ENCODE measurements at places on chromosomes 2 and 18.
A peak's percentile ranks its signal among the peaks of the same experiment; 100 is the strongest.

- DNase-seq, result no peak
These were observed 937 bp upstream of the LANCL1 start for GRCh38 chr2:210477496-210477895.

DNA sequence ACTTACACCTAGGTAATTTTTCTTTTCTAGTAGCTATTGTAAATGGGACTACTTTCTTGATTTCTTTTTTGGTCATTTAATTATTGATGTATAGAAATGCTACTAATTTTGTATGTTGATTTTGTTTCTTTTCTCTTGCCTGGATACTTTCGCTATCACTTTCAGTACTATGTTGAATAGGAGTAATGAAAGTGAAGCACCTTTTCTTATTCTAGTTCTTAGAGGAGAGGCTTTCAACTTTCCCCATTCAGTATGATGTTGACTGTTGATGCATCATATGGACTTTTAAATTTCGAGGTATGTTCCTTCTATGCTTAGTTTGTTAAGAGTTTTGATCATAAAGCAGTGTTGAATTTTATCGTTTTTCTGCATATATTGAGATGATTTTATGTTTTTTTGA lies 142.5 kb downstream of the CDH19 start:
- no peak for DNase-seq

GRCh38 chr2:41999128-41999480 lies 48.7 kb upstream of the PKDCC start:
- DNase-seq, result no peak

DNA sequence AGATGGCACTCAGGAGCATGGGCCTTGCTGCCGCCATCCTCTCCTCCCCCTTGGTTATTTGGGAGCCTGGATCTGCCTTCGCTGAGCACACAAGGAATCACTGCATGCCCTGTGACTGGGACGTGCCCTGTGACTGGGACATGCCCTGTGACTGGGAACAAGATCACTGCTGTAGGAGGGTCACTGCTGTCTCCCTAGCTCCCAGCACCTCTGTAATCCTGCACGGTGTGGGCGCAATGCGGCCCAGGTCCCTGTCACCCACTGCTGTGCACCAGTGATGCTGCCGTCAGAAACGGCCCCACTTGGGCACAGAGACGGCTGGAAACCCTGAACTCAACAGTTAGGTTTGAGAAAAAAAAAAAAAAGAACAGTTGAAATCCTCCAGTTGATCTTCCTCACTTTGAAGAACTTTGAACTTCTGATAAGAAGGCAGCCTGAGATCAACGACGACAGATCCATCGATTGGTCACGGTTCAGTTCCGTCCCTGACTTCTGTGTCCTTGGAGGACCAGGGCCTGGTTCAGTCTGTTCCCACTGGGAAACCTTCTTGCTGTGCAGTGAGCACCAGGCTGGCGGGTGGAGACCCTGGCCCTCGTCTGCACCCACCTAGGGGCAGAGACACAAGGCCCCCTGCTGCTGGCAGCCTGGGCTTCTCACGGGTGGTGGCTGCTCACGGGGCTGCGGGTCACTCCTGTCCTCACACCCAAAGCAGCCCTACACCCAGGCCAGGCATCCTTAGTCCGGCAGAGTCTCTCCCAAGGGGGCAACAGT lies 125.9 kb downstream of the PXDN start:
- DNase-seq, result peak; percentile 56

- DNase-seq, result no peak
These were observed 54.5 kb upstream of the NPAS2 start for GRCh38 chr2:100765481-100765880.

DNA sequence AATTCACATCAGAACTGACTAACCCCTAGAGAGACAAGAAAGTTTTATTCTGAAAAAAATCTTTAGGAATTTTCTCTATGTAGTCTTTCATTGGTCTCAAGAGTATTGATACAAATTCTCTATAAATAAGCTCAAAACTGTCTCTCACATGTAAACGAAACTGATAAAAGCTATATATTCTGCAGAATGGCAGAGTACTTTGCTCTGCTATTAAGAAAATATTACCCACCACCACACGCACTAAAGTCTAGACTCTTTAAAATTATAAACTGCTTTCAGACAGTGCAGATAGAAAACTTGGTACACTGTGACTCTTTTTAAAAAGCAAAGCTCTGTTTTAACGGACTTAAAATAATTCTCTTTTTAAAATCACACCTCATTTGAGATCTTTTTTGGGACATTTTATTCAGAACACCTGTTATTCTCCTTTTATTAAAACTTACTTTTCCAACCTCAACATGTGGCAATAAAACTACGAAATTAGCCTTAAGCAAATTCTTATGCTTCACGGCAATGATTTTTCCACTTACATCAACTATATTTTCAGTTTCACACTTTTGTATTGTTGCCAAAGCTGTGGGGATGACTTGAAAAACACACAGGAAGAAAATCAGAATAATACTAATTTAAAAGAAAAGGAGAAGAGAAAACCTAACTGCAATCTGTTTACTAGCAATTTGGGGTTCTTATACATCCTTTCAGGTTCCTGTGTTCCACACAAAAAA lies 58.0 kb downstream of the CCDC88A start:
- DNase-seq, result no peak

GRCh38 chr2:130357864-130358263 lies 2.0 kb downstream of the PTPN18 start:
- no peak for DNase-seq

DNA sequence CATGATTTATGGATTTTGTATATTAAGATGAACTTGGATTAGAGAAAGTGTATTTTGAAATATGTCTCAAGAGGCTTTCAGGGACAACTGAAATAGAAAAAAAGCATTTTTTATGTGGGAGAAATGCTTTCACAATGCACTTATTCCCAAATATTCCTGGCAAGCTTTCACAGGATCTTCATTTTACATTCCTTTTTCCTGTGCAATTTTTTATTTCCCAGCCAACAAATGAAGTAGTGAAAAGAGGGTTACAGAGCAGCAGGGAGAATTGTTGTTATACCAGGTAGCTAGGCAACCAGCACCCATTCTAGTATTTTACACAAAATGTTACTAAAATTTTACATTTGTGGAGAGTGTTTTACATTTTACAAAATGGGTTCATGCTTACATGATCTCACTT lies 167.0 kb upstream of the RPRM start:
- DNase-seq, result no peak

GRCh38 chr2:187250137-187250536 lies 197.9 kb downstream of the CALCRL start:
- DNase-seq, result no peak

GRCh38 chr2:11558214-11558886 lies 24.5 kb downstream of the GREB1 start:
- DNase-seq, result no peak

GRCh38 chr18:34817636-34818035 lies 107.5 kb downstream of the DTNA start:
- no peak for DNase-seq

DNA sequence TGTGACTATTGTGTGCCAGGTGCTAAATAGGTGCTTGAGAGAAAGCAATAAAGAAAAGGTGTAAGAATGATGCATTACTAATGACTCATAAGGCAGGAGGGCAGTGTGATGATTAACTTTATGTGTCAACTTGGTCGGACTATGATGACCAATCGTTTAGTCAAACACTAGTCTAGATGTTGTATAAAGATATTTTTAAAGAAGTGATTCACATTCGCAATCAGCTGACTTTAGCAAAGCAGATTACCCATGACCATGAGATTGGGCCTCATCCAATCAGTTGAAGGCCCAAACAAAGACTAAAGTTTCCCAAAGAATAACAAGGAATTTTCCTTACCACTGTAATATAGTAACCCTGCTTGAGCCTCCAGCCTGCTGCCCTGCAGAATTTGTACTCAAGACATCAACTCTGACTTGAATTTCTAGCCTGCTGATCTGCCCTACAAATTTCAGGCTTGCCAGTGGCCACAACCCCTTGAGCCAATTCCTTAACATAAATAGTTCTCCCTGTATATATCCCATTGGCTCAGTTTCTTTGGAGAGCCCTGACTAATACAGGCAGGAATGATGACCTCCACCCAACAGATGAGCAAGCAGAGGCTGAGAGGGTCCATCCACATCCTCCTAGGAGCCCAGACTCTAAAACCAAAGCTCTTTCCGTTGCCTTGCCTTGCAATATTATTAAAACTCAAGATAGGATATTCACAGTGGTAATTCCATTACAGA lies 132.6 kb downstream of the ACTR3 start:
- DNase-seq, result no peak

GRCh38 chr2:82412021-82412420 lies 2047.1 kb downstream of the SUCLG1 start:
- no peak for DNase-seq

- DNase-seq, result no peak
These were observed 57.9 kb downstream of the UGP2 start for GRCh38 chr2:63899639-63900038.

- no peak for DNase-seq
These were observed 51.1 kb downstream of the DSC3 start for GRCh38 chr18:30991397-30991796.
